Suprapubic skin (tissue), 4 donors: ENCODE measurements at places on chromosomes 13 and 19. TPM values are rescaled to one million over a fixed set of nuclear protein-coding genes. Genes with fewer than 3 reads are reported as not detected.

Gene FGF21
- total RNA-seq, result not detected

- peak; percentile 89 for DNase-seq
Observed at GRCh38 chr13:40271931-40272775, 394.3 kb downstream of the FOXO1 start.

- no peak for DNase-seq
Observed at GRCh38 chr13:79245937-79246577, 160.0 kb downstream of the RBM26 start.

GRCh38 chr13:43077906-43078305 is 54.5 kb downstream of the DNAJC15 start:
- DNase-seq, result no peak
